CD4-positive, alpha-beta T cell treated with Interleukin-6 for 4 hours (primary cell): ENCODE measurements at places on chromosomes 13 and 19.
A peak's percentile ranks its signal among the peaks of the same experiment; 100 is the strongest.

DNA sequence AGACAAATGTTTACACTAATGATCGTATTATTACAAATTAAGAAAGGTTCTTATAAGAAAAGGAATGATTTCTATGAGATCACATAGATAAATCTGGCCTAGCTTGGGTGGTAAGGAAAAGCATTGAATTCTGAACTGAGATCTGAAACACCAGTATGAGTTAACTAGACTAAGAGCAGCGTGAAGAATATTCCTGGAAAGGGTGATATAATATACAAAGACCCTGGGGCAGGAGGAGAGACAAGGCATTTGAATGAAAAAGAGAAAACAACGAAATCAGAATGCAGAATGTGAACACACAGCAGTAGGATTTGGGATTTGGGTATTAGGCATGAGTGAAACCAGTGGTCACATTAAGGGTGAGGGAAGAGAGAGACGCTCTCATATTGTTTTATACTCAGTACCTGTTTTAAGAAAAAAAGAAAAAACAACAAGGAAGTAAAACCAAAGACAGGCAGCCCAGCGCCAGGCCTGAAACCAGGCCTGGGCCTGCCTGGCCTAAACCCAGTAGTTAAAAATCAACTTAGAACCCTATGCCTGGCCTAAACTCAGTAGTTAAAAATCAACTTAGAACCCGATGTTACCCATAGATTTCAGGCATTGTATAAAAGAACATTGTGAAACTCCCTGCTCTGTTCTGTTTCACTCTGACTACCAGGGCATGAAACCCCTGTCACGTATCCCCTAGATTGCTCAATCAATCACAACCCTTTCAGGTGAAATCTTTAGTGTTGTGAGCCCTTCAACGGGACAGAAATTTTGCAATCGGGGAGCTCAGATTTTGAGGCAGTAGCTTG is 287.1 kb downstream of the ITGBL1 start:
- DNase-seq = no peak

- DNase-seq = peak; percentile 86
Observed at GRCh38 chr19:1079566-1080111, 12.7 kb downstream of the ARHGAP45 start.

DNA sequence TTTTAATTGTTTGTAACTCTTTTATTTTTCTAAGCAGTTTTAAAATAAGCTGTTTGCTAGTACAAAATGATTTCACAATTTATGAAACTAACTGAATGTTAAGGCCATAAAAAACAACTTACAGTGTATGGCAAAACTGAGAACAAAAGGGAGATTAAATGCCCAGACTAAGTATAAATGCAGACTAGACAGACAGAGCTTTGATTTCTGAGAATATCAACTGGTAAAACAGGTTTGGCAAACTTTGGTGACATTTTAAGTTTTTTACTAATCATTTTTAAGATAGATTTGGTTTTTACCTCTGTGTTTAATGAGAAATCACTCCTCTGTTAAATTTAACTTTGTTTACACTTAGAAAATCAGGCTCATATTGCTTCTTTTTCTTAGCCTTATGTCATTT is 127.5 kb upstream of the KLF5 start:
- no peak for DNase-seq

GRCh38 chr13:25709088-25709487 is 337.3 kb downstream of the ATP8A2 start:
- DNase-seq = no peak

- peak; percentile 67 for DNase-seq
Observed at GRCh38 chr19:41426952-41427646, at the start of gene B3GNT8. B3GNT8 (minus strand) TSS chr19:41427374; CDS start chr19:41426778, 596 bp downstream.

DNA sequence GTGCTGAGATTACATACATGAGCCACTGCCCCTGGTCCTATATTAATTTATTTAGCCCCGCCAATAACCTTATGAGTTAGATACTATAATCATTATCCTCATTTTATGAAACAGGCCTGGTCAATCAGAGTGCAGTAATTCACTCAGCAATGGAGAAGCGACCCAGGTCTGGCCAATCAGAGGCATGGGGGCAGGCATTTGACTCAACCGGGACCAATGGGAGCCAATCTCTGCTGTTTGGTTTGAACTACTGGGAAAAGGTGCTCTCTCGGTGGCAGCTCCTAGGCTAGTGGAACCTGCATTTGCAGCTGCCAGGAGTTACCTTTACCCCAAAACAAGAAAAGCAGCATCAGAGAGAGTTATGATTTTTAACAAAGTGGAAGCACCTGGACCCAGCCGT is 6.6 kb downstream of the SIRT2 start:
- no peak for DNase-seq

GRCh38 chr19:16726916-16727315 is 7.3 kb downstream of the NWD1 start:
- no peak for DNase-seq

DNA sequence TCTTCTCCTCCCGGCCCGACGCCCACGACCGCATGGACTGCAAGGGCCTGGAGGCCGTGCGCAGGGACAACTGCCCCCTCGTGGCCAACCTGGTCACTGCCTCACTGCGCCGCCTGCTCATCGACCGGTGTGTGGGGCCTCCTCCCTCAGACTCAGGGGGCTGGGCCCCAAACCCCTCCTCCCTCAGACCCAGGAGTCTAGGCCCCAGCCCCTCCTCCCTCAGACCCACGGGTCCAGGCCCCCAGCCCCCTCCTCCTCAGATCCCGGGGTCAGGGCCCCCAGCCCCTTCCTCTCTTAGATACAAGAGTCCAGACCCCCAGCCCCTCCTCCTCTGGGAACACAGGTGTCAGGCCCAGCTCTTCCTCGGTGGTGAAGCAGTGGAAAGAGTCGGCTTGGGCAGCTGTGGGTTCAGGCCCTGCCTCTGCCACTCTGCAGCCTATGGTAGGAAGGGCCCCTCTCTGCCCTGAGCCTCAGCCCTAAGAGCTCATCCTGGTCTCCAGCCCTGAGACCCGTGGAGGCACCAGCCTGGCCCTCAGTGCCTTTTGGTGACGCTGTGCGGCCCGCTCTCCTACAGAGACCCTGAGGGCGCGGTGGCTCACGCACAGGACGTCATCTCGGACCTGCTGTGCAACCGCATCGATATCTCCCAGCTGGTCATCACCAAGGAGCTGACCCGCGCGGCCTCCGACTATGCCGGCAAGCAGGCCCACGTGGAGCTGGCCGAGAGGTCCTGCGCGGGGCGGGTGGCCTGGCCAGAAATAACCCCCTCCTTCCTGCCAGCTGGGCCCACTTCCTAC is 3.7 kb upstream of the SPIB start:
- DNase-seq = peak; percentile 79

GRCh38 chr13:23349161-23349897 is 84.2 kb downstream of the SACS start:
- DNase-seq = no peak

DNA sequence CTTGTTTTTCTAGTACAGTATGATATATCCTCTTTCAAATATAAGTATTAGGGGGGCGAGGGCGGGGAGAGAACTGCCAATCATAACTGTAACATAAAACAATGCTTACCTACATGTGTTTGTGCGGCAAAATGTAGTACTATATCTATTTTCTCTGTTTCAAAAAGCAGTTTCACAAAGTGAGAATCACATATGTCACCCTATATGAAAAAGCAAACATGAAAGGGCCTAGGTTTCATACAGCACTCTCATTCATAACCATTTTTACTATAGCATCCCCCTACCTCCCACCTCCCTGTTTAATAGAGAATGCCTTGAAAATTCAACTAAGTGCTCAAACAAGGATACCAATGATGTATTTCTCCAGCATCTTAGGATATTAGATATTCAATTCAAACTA is 5.2 kb downstream of the TGDS start:
- no peak for DNase-seq

GRCh38 chr13:20567881-20568528 is 1.0 kb downstream of the IFT88 start:
- no peak for DNase-seq
